ENCODE measurements at places on chromosomes 6 and 20.

- DNase-seq, result no peak
Observed at GRCh38 chr6:133128191-133128590, 113.0 kb upstream of the EYA4 start.

DNA sequence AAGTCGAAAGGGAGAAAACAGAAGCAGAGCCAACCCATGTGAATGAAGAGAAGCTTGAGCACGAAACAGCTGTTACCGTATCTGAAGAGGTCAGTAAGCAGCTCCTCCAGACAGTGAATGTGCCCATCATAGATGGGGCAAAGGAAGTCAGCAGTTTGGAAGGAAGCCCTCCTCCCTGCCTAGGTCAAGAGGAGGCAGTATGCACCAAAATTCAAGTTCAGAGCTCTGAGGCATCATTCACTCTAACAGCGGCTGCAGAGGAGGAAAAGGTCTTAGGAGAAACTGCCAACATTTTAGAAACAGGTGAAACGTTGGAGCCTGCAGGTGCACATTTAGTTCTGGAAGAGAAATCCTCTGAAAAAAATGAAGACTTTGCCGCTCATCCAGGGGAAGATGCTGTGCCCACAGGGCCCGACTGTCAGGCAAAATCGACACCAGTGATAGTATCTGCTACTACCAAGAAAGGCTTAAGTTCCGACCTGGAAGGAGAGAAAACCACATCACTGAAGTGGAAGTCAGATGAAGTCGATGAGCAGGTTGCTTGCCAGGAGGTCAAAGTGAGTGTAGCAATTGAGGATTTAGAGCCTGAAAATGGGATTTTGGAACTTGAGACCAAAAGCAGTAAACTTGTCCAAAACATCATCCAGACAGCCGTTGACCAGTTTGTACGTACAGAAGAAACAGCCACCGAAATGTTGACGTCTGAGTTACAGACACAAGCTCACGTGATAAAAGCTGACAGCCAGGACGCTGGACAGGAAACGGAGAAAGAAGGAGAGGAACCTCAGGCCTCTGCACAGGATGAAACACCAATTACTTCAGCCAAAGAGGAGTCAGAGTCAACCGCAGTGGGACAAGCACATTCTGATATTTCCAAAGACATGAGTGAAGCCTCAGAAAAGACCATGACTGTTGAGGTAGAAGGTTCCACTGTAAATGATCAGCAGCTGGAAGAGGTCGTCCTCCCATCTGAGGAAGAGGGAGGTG is 38.7 kb downstream of the ZBTB2 start:
- no peak for DNase-seq

- no peak for DNase-seq
Observed at GRCh38 chr20:24769878-24770627, 179.0 kb upstream of the CST7 start.

- DNase-seq, result no peak
Observed at GRCh38 chr6:84222426-84222825, 5.0 kb downstream of the CEP162 start.

- DNase-seq, result no peak
Observed at GRCh38 chr6:167696296-167696695, 130.4 kb upstream of the AFDN start.

DNA sequence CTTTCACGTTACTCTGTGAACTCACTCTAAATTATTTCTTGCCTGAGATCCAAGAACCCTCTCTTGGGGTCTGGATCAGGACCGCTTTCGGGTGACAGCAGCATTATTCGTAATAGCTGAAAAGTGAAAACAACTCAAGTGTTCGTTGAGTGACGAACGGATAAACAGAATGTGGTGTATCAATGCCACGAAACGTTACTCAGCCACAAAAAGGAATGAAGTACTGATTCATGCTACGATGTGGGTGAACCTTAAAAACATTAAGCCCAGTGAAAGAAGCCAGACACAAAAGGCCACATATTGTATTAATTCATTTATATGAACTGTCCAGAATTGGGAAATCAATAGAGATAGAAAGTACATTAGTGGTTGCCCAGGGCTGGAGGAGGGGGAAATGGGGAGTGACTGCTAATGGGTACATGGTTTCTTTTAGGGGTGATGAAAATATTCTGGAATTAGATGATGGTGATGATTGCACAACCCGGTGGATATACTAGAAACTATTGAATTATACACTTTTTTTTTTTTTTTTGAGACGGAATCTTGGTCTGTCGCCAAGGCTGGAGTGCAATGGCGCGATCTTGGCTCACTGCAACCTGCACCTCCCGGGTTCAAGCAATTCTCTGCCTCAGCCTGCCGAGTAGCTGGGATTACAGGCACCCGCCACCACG is 8.4 kb downstream of the PTGIS start:
- no peak for DNase-seq

DNA sequence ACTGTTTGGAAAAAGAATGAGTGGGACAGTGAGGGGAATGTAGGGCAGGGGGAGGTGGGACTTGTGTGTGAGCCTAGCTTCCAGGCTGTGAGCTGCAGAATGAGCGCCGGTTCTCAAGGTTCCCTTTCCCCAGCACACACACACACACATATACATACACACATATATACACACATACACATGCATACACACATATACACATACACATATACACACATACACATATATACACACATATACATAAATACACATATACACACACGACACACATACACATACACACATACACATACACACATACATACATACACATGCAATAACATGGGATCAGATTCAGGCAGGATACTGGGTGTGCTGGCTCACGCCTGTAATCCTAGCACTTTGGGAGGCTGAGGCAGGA is 66.5 kb downstream of the CNBD2 start:
- no peak for DNase-seq

Data from activated CD4-positive, alpha-beta T cell treated with anti-CD3 and anti-CD28 coated beads, Interleukin-10, Interleukin-2, amounts not matched to agents 100 ng/mL and 50 ng/mL, durations not matched to agents 16 hours and 8 hours (primary cell).